ENCODE measurements at places on chromosomes 3 and 15.

DNA sequence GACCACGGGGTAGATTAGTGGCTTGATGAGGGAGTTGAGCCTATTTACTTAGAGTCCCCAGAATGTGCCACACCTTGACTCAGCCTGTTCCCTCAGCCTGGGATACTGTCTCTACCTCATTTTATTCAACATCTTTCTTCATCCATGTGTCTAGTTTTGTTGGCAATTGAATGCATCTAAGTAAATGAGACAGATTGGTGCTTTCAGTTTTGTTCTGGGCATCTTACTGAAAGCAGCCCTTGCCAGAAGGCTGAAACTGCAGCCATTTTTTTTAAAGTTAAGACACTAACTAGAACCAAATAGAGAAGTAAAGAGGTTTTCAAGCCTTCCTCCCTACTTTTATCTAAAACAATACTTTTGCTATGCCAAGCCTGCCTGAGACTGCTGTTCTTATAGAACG, 246.8 kb downstream of the SLCO3A1 start:
- DNase-seq = no peak

- no peak for DNase-seq
These were observed 800.6 kb upstream of the LMCD1 start for GRCh38 chr3:7700977-7701376.

GRCh38 chr3:3686907-3687648, 112.2 kb upstream of the LRRN1 start:
- no peak for DNase-seq

GRCh38 chr3:196708467-196708866, 3.6 kb downstream of the CEP19 start:
- DNase-seq = no peak

DNA sequence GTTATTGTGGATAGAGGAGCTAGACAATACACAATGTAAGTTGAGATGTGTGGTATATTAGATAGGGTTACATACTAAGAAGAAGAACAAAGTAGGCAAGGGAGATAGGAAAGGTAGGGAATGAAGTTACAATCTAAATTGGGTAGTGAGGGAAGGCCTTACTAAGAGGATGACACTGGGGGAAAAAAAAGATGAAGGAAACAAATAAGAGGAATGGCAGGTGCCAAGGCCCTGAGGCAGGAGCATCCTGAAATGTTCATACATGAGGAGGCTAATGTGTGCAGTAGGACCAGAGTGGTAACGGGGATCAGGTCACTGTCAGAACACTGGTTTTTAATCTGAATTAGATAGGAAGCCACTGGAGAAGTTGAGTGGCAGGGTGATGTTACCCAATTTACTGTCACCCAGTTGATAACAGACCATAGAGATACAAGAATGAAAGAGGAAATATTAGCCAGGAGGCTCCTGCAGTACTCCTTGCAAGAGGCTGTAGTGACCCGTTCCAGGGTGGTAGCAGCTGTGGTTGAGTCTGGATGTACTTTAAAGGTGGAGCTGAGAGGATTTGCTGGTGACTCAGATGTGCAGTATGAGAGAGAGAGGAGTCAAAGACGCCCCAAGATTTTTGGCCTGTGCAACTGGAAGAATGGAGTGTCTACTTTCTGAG, 14.4 kb downstream of the RTP1 start:
- DNase-seq = no peak

DNA sequence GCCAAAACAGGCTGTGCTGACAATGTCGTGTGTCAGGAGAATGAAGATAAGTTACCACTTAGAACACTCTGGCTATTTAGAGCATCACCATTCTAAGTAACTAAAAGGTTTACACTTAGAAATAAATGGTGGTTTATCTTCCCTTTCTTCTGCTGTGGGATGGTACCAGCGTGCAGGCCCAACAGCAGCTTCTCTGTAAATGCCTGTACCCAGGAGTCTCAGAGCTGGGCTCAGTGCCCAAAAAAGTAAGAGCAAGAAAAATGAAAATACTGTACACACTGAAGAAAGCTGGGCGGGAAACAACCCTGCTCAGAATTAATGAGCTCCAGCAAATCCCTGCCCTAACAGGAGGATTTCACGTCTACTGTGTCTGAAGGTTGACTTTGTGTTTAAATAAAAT, 206.5 kb downstream of the MFSD1 start:
- no peak for DNase-seq

DNA sequence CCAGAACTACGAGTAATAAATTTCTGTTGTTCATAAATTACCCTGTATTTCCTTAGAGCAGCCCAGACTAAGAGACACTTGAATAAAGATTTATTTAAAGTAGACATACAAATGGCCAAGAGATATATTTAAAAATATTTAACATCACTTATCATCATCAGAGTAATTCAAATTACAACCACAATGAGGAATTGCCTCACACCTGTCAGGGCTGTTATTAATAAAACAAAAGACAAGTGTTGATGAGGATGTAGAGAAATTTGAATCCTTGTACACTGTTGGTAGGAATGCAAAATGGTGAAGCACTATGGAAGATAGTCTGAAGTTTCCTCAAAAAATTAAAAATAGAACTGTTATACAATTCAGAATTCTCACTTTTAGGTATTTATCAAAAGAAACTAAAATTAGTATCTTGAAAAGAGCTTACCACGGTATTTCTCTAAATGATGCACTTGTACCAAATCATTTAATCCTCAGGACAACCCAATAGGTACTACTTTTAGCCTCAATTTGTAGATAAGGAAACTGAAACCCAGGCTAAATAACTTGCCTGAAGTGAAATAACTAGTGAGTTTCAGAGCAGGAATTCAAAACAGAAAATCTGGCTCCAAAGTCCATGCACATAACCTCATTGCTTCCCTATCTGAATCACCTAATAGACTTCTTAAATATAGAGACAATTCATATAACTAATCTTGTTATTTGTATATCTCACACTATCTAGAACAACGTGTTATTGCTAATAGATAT, 69.4 kb downstream of the ZBTB20 start:
- DNase-seq = no peak

- no peak for DNase-seq
These were observed 7.5 kb downstream of the MPI start for GRCh38 chr15:74897300-74897701.

DNA sequence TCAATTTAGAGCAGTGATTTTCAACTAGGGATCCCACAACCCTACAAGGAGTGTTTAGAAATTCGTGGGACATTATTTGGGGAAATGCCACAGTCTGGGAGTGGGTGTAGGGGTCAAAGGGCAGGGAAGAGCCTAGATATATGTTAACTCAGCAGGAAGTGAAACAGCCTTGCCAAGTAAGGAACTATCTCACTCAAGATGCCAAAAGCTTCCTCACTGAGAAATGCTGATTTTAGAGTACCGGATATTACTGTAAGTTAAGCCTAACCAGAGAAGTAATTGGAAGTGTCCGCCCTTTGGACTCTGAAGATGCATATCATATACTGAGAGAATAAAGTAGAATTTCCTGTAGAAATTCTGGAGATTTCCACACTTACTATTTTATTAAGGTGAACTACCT, 158.6 kb downstream of the BBX start:
- no peak for DNase-seq

DNA sequence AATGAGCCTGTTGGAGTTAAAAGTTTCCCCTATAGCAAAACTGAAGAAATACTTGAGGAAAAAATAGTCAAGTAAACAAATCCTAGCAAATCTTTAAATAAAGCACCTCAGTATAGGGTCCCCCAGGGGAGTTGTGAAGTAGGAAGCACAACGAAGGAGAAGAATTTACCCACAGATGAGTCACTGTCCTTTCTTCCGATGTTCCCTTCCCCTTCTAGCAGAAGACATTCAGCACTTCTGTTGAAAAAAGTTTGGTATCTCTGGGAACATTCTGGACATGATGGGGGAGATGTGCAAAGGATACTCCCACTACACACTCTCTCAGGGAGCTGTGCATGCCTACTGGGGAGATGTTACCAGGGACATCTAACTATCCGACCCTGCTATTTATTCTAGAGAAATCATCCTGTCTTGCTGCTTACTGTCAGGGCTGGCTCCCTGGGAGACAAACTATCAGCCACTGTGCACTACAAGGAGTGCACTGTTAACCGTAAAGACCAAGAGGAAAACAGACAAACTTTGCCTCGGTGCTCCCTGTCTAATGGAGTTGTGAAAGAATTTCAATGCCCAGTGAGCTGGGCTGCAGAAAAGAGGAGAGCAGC, 93.8 kb downstream of the RFTN1 start:
- no peak for DNase-seq

- no peak for DNase-seq
These were observed 60.0 kb upstream of the IL12A start for GRCh38 chr3:159928666-159929065.

All from right kidney (tissue), 9 donors.